ENCODE measurements at places on chromosomes 2 and 18.
A peak's percentile ranks its signal among the peaks of the same experiment; 100 is the strongest.

GRCh38 chr18:13889671-13890070 lies 25.7 kb downstream of the MC2R start:
- no peak for DNase-seq

- DNase-seq, result no peak
Measured at GRCh38 chr2:238905644-238906043, 57.8 kb downstream of the TWIST2 start.

- DNase-seq, result no peak
Measured at GRCh38 chr2:234169674-234170073, 119.2 kb downstream of the SPP2 start.

- no peak for DNase-seq
Measured at GRCh38 chr18:13262839-13263691, 44.5 kb downstream of the LDLRAD4 start.

- DNase-seq, result no peak
Measured at GRCh38 chr2:127172306-127172705, 47.8 kb downstream of the CYP27C1 start.

- no peak for DNase-seq
Measured at GRCh38 chr2:126700677-126701076, 44.7 kb downstream of the GYPC start.

DNA sequence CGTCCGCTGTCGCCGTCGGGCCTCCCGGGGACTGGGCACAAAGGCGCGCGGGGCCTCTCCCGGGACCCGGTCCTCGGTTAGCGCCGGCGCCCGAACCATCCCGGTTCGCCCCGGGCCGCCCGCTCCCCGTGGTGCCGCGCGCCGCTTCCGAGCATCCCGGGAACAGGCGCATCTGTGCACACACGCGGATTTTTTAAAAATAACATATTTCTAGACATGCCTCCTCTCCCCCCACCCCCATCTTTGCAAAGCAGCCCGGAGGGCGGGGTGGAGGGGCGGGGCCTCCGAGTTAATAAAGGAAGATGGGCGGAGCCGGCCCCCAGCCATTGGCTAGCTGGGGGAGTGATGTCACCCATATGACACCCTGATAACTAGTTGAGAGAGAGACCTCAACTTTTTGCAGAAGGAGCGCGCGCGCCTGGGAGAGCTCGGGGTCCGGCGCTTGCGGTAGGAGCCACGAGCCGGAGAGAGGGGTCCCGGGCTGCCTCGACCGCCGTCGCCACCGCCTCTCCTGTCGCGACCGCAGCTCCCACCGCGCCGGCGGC lies at the start of gene SOX11:
SOX11 (plus strand) TSS at position 400 of the 545 bp plus-strand sequence. CDS start 338 bp downstream, outside the sequence.
- DNase-seq, result no peak

- DNase-seq, result no peak
Measured at GRCh38 chr2:38602136-38602731, 494 bp downstream of the HNRNPLL start.

GRCh38 chr2:38095996-38096861 lies 20.3 kb upstream of the CYP1B1 start:
- no peak for DNase-seq

- DNase-seq, result no peak
Measured at GRCh38 chr2:58138396-58139030, 91.9 kb downstream of the VRK2 start.

DNA sequence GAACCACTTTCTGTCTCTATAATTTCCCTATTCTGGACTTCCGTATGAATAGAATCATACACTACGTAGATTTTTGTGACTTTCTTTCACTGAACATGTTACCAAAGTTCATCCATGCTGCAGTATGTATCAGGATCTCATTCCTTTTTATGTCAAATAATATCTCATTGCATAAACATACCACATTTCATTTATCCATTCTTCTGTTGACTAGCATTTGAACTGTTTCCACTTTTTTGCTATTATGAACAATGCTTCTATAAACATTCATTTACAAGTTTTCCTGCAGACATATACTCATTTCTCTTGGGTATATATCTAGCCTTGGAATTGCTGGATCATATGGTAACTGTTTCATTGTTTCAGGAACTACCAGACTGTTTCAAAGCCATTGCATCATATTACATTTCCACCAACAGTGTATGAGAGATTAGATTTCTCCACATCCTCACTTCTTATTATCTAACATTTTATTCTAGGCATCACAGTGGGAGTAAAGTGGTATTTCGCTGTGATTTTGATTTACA lies 186.2 kb downstream of the DYM start:
- DNase-seq, result peak; percentile 6

DNA sequence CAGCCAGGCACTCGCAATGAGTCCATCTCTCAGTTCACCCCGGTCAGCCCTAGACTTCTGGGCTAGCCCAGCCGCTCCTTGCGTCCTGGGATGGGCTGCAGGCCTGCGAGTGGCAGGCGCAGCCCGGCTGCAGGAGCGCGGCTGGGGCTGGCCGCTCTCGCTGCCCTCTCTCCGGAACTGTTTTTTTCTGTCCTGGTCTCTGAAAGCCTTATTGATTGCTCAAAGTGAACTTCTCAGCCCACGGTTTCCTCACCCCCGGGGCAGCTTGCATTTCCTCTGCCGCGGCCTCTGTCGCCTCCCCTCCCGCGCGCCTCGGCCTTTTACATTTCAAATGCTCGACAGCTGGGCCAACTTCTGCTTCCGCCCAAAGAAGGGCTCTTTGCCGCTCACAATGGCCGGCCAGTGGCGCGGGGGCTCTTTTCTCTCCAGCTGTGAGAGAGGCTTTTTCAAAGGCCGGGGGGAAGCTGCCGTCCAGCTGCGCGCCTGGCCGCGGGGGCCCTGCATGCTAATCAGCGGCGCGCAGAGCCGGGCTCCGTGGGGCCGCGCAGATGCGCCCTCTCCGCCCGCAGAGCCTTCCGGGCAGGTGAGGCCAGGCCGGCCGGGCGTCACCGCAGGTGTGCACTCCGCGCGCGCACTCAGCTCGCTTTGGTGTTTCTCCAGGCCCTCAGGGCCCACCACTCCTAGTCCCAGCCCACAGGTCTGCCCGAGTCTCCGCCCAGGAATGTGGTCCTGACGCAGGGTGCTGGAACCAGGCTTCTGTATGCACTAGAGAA lies 513.8 kb downstream of the RNF144A start:
- DNase-seq, result no peak

- DNase-seq, result no peak
Measured at GRCh38 chr2:70892750-70893149, 43.0 kb upstream of the ATP6V1B1 start.

DNA sequence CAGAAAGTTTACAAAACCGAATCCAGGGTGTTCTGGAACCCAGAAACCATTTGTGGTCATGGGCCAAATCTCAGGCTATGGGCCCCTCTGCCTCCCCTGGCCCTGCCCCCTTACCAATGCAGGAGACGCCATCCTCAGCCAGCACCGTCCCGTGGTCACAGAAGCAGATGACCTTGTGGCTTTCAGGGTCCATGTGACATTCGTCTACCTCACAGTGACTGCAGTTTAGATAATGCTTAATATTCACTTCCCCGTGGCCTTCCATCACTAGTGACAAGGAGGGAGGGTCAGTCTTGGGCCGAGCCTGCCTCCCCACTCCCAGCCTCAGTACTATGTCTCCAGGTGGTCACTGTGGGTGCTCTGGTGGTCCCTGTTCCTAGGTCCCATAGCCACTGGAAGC lies 111.6 kb downstream of the CLIP4 start:
- DNase-seq, result no peak

GRCh38 chr2:12861344-12861930 lies 144.7 kb downstream of the TRIB2 start:
- DNase-seq, result no peak

GRCh38 chr2:241189093-241189855 lies 797 bp downstream of the ANO7 start:
- DNase-seq, result no peak
